ENCODE measurements at places on chromosomes 4 and X.

DNA sequence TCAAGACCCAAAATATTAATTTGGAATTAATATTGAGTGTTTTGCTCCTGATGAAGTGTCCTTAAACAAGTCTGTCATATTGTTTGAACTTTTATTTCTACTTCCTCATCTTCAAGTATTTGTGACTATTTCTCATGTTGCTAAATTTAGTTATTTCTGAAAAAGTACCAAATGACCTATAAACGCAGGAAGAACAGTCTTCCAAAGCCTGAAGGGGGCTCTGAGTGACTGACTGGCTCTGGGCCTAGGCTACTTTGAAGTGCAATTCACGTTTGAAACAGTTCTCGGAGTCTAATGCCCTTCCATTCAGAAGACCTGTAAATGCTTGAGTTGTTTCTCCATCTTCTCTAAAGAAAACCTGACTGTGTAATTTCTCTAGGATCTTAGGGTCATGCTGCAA lies 26.5 kb downstream of the GALNT7 start:
- DNase-seq: no peak

DNA sequence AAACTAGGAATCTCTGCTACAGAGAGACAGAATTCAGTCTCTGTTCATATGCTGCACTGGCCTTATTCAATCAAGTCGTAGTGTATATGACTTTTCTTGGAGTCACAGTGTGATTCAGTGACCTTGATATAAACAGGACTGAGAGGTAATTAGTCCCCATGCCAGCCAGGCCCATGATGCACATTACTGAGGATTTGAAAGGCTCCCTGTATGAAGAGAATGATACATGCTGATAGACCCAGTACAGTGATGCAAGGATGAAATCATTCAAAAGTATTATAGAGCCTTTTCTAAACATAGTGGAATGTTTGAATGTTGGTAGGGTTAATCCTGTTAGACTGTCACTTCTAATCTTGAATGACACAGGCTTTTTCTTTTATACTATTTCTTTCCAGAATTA lies 34.1 kb downstream of the ANXA3 start:
- DNase-seq: no peak

DNA sequence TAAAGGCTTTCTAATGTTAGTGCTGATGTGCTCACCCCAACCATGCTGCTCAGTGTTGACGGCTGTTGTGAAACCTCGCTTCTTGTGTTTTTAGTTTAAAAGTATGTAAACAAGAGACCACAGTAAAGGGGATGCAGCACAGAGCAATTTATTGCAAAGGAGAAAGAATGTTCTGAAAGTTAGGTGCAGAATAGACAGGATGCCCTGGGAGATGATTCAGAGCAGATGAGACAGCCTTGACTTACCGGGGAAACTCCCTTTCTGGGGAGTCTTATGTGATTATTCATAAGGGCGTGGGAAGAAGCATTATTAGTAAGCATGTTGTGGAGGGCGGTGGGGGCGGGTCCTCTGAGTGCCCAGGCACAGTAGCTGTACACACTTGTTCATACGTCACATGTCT lies 47.7 kb downstream of the EVC start:
- DNase-seq: no peak

DNA sequence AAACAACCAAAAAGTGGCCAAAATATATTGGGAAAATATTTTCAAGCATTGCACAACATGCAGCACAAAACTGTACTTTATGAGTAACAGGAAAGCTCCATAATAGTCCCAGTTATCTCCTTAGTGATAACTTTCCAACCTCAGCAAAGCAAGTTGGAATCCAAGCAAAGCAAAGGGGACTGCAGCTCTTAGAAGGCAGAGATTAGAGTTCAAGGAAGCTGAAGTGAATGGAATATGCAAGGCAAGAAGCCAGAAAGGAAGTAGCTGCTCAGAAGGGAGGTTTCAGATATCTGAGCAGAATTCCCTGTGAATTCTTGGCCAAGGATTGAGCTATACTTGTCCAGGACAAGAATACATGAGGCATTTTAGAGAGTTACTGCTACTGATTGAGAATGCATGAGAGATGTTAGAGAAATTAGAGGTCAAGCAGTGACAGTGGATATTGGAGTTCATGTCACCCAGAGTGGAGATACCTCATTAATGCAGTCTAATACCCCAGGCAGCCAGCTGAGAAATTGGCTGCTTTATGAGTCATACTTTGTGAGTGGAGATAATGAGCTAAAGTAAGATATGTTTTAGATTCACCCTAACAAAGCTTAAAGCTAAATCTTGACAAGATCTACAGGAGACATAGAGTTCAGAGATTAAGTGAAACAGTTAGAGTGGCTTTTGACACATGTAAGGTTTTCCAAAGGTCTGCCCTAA lies 102.8 kb downstream of the INPP4B start:
- no peak for DNase-seq

DNA sequence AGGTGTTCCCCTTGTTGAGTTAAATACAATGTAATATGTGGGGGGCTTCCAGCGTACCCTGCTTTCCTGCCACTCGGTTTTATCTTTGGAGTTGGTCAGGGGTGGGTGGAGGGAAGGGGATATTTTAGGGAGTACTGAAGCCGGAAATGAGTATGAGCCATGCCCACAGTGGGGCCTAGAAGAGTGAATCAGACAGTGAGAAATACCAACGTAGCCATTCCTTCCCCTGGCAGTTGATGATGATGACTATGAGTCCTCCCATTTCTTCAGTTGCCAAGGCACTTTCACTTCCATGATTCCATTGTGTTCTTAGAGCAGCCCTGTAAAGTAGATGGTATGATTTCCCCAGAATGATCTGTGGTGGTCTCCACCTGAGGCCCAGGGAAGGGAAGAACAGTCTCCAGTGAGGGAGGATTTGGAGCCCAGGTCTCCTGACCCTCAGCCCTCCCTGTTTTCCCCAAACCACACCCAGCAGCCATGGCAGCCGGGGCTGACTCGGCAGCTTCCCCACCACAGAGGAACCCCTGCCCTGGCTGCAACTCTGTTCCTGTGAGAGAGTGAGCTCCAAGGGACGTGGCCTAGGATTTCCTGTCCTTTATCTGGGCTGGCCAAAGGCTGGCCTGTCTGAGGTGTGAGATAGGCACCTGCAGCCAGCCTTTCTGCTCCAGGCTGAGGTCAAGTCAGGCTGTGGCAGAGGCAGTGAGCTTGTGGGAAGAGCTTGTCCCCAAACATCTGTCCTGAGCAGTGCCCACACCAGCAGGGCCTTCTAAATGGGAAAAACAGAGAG lies 52.7 kb downstream of the STARD8 start:
- no peak for DNase-seq

DNA sequence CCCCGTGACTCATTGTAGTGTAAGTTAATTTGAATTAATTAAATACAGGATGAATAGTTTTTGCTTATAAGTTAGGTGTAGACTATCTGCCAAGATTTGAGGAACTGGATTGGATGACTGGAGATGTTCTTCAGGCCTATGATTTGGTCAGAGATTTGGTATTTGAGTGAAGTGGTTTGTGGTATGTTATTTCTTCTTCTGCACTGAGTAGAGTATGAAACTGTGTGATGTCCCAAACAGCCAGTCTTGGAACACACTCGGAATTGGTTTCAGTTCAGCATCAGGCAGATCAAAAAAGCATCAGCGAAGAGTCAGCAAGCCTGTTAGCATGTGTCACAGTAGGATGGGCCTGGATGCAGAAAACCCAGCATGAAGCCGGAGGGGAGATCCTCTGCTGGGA lies 294.1 kb downstream of the ARHGAP10 start:
- DNase-seq: no peak

- no peak for DNase-seq
Observed at GRCh38 chr4:41750626-41751448, 2.3 kb upstream of the PHOX2B start.

- DNase-seq: no peak
Observed at GRCh38 chr4:159047478-159048165, 55.3 kb upstream of the RAPGEF2 start.

- no peak for DNase-seq
Observed at GRCh38 chrX:55794405-55794804, 76.9 kb downstream of the RRAGB start.

- DNase-seq: no peak
Observed at GRCh38 chrX:69110116-69110530, 55.1 kb downstream of the PJA1 start.

- peak; percentile 82 for DNase-seq
Observed at GRCh38 chr4:75289914-75290582, 224.2 kb downstream of the RCHY1 start.

DNA sequence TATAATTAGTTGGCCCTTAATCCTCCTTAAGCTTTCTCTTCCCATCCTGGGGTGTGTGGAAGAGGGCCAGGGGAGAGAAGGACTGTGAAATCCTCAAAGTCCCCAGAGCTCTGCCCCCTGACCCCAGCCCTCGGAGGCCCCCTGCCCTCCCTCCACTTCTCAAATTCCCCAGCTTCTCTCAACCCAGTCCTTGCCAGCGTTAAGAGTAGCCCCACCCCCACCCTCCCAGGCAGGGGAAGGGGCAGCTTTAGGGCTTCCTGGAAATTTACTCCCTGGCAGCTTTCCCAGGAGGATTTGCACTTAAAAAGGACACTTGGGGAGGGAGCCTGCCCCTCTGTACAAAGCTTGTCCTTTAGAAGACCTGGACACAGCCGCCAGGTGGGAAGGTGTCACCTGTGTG lies 11.8 kb upstream of the CD40LG start:
- DNase-seq: no peak

- peak; percentile 78 for DNase-seq
Observed at GRCh38 chr4:127131527-127131926, 501.2 kb upstream of the INTU start.

DNA sequence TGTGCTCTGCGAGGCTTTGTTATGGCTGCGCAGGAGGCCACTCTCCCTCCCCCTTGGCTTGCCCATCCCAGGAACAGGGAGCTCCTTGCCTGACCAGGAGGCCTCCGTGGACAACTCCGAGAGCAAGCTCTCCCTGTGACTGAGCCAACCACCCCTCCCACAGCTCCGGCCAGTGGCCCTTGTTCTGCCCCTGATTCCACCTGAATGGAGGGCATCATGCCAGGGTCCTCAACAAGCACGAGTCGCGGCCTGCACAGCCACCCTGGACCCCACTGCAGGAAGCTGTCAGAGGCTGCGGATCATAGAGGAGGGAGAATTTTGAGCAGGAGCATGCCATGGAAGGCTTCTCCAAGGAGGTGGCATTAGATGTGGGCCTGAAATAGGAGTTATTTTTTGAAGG lies 44.8 kb upstream of the GRPEL1 start:
- no peak for DNase-seq

DNA sequence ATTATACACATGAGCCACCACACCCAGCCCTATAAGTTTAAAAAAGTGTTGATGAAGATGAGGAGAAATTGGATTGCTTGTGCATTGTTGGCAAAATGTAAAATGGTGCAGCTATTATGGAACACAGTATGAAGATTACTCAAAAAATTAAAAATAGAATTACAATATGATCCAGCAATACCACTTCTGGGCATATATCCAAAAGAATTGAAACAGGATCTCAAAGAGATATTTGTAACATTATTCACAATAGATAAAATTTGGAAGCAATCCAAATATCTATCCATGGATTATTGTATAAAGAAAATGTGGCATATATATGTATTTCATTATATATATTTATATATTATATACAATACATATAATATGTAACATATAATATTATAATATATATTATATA lies 515.6 kb upstream of the GNPDA2 start:
- DNase-seq: no peak

GRCh38 chr4:60800701-60801100 lies 399.4 kb upstream of the ADGRL3 start:
- no peak for DNase-seq

DNA sequence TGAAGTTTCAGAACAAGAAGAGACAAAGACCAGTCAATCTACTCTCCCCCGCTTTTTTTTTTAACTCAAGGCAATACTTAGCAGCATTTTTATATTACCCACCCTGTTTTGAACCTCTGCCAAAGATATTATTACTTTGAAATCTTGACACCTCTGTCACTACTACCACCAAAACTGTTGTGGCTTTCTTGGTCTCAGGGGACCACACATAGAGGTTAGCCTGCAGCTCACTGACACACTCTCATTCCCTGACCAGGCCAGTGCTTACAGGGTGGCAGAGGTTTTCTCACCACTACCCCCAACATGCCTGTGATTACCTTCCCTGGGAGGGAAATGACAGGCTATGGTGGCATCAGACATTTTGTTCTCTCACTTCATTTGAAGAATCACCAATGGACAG lies 137.4 kb upstream of the STIM2 start:
- DNase-seq: no peak

GRCh38 chr4:73864961-73865360 lies 4.2 kb upstream of the CXCL1 start:
- no peak for DNase-seq

GRCh38 chr4:80186676-80187075 lies 10.6 kb upstream of the PRDM8 start:
- no peak for DNase-seq

DNA sequence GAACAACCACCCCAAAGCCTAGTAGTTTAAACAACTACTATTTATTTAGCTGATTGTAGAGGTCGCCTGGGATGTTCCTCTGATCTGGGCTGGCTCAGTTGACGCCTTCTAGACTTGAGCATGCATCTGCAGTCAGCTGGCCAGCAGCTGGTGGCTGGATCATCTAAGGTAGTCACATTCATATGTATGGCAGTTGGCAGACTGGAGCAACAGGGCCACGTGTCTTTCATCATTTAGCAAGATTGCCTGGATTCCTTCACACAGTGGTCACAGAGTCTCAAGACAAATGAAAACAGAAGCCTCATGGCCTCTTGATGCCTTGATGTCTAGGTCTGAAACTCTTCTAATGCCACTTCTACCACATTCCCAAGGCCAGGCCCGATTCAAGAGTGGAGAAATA lies 220.6 kb upstream of the S100G start:
- no peak for DNase-seq

GRCh38 chr4:46667790-46668189 lies 241.3 kb downstream of the COX7B2 start:
- DNase-seq: no peak

GRCh38 chrX:18461431-18461830 lies 36.0 kb downstream of the CDKL5 start:
- DNase-seq: no peak

- DNase-seq: peak; percentile 83
Observed at GRCh38 chr4:33989820-33990443, 2254.4 kb downstream of the ARAP2 start.

DNA sequence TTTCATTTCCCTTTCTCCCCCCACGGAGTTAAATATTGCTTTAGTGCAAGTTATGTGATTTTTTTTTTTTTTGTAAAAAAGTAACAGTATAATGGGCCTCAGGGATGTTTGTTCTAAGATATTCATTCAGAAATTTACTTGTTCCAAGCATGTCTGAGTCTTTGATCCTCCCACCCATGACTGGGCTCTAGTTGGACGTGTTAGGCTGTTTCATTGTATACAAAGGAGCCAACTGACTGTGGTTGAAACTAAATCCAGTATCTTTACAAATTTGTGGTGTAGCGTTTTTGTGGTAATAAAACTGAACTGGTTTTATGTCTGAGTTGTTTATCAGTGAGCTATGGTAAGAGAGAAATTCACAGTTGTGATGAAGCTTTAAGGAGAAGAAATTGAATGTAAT lies 74.1 kb downstream of the DOCK11 start:
- no peak for DNase-seq

DNA sequence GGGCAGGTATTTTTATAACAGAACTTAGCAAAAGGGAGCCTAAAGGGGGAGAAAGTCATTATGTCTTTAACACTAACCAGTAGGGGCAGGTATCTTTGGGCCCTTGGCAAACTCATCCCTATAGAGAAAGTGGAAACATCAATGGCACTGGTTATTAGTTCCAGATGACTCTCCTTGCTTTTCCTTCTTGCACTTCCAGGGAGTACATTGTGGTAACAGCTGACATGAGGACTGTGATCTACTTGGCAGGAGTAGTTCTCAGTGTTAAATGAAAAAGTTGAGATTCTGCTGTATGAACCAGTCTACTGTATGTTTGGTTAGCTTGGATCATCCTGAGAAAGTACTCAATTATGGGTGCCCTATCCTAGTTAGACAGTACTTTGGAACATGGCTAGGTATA lies 93.6 kb downstream of the ATXN3L start:
- DNase-seq: no peak

Measured in NCI-H2081 (cell line).